Activated CD4-positive, CD25-positive, alpha-beta regulatory T cell treated with anti-CD3 and anti-CD28 coated beads, Interleukin-2, amount 50 U/mL, for 72 hours (primary cell): ENCODE measurements at places on chromosomes 5 and 9.

GRCh38 chr9:2567922-2568321 lies 53.7 kb upstream of the VLDLR start:
- DNase-seq, result no peak

- DNase-seq, result no peak
Observed at GRCh38 chr5:143898381-143898780, 86.4 kb downstream of the HMHB1 start.

DNA sequence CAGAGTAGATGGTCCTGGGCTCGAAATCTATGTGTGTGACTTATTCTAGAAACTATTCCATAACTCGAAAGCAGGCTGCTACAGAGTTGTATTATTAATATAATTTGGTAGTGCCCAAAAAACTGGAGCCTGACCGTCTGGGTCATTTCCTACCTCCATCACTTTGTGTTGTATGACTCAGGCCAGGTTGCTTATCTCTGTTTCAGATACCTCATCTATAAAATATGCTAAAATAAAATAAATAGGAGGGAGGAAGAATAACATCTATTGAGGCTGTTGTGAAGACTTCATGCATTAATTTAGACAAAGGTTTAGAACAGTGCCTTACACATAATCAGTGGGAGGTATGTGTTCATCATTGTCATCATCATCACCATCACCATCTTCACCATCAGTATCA lies 57.7 kb downstream of the PDE4D start:
- no peak for DNase-seq

GRCh38 chr9:129624947-129625346 lies 1.0 kb upstream of the NTMT1 start:
- DNase-seq, result no peak

- no peak for DNase-seq
Observed at GRCh38 chr5:128441941-128442350, 96.1 kb downstream of the FBN2 start.

- no peak for DNase-seq
Observed at GRCh38 chr9:136587944-136588662, 42.3 kb upstream of the NOTCH1 start.

- DNase-seq, result no peak
Observed at GRCh38 chr9:121972501-121972981, 120.6 kb downstream of the TTLL11 start.

DNA sequence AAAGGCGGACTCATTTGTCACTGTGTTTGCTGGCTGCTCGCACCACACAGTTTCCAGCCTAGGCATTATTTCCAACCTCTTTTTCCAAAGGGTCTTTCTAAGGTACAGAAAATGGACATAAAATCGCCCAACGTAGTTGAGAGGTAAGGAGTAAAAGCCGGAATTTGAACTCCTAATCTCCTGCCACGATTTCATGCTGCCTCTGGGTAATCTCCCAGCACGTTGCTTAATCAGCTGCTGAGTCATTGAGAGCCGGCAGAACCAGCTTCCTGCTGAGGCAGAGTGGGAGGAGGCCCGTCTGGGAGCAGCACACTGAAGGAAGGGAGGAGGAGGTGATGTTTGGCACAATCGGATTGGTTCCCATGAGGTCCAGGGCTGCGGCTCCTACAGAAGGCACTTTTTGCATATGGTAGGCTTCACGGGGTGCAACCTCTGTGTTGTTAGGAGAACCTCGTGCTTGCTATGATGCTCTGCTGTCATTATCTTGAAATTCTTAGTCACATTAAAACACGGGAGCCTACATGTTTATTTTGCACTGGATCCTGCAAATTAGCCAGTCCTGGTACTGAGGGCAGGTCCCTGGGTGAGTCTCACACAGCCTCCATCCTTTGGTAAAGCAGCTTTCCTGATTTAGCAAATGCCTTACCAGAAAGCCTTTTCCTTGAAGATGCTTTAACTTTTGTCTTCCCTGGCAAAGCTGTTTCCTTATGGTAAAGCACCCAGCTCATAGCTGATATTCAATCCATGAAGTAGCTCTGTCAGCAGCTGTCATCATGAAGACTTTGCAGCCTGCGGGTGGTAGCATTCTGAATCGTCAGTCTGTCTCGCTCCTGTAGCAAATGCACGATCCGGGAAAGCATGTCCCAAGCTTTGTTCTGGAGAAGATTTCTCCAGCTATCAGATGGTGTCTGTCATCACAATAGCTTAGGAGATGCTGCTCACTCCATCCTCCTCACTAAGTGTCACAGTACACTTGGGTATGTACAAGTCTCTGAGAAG lies 191.6 kb upstream of the MSX2 start:
- DNase-seq, result no peak

DNA sequence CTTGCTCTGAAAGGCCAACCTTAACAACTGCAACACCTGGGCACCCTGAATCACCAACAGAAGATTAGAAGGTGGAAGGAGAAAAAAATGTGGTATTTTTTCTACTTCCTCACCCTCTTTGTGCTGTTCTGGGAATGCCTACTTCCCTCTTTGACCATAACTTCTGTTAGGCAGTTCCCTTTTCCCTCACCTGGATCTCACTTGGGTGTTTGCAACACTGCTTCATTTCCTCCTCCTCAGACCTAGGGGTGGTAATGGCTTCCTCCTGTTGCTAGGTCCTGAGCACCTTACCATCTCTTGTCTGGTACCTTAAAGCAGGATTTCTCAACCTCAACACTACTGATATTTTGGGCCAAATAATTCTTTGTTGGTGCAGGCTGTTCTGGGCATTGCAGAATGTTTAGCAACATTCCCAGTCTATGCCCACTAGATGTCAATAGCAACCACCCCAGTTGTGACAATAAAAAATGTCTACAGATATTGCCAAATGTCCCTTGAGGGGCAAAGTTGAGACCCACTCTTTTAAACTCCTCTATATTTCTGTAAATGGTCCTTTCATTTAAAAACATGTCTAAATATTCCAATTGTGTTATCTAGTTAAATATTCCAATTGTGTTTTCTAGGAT lies 300.0 kb upstream of the VLDLR start:
- DNase-seq, result no peak

- DNase-seq, result no peak
Observed at GRCh38 chr5:18113721-18114120, 479.5 kb downstream of the TAF11L14 start.

GRCh38 chr5:58849921-58850667 lies 267.2 kb downstream of the RAB3C start:
- DNase-seq, result no peak

- DNase-seq, result no peak
Observed at GRCh38 chr5:38888041-38888440, 42.2 kb downstream of the OSMR start.

GRCh38 chr9:110099236-110100095 lies 108.5 kb downstream of the C9orf152 start:
- DNase-seq, result no peak

DNA sequence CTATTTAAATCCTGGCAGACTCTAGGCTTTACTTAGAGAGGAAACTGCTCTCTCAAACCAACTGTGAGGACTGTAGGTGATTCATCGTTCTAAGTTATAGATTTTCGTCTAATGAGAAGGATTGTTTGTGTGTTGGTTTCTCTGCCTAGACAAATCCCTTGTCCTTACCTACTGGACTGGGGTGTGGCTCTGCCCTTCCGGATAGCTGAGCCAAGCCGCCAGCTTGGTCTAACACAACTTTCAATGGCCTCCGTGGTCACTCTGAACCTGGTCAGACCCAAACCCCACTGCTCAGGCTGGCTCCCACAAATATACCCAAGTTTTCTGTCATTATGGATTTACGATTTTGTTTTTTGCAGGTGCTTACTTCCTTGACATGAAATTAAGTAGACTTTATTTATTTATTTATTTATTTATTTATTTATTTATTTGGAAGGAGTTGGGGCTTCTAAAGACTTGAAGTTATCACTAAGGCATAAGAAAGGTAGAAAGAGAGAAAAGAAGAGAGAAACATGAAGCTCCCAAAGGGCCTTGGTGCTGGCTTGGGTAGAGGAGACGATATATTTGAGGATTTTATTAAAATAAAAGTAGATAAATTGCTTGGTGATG lies 19.0 kb downstream of the CARTPT start:
- DNase-seq, result no peak

GRCh38 chr9:120882935-120883607 lies 6.1 kb upstream of the PHF19 start:
- DNase-seq, result no peak

GRCh38 chr5:168974082-168974481 lies 326.9 kb downstream of the SLIT3 start:
- no peak for DNase-seq

DNA sequence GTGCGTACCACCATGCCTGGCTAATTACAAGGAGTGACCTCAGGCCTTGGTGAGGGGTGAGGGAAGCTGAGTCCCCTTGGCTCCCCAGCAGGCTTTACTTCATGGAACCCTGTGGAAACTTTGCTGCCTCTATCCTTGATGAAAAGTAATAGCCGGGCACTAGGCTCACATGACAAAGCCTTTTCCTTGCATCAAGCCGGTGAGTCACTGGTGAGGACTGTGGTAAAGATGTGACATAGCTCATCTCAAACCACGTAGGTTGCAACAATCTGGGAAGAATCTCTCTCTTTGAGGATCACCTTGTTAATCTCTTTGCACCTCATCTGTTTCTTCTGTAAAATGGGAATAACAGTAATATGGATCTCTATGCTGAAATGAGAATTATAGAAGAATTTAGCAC lies 116.3 kb upstream of the SLC25A48 start:
- no peak for DNase-seq

- DNase-seq, result no peak
Observed at GRCh38 chr5:17378346-17378997, 119.6 kb upstream of the TAF11L2 start.
